CD4-positive, alpha-beta T cell (primary cell): ENCODE measurements at places on chromosomes 3 and 15. TPM values are rescaled to one million over a fixed set of nuclear protein-coding genes. Genes with fewer than 3 reads are reported as not detected.

DNA sequence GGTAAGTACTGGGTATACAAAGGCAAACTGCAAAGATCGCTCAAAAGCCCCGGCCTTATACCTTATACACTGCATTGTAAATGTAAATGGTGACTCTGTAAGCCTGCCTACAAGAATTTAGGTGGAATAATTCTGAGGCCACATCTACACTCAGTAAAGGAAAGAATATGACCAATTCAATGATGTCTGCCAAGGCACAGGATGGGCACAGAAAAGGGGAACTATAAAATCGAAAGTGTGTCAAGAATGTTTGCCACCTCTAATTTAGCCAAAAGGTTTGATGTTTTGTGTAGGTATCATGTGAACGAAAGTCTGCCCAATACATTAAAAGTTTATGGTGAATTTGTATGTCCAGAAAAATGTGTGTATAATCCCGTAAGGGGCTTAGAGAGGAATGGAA is 96.1 kb downstream of the FOXP1 start:
- H3K27ac ChIP-seq, result peak overlapping the region; percentile 78
- H3K4me3 ChIP-seq, result peak overlapping the region; percentile 28
- no peaks in the 10 kb centered on the region for H3K27me3 ChIP-seq
- H3K4me1 ChIP-seq, result peaks cover 72% of the 10 kb centered on the region
- H3K36me3 ChIP-seq, result no peaks in the 10 kb centered on the region
- DNase-seq, result no peak

PRICKLE2 gene
- not detected for total RNA-seq

DNA sequence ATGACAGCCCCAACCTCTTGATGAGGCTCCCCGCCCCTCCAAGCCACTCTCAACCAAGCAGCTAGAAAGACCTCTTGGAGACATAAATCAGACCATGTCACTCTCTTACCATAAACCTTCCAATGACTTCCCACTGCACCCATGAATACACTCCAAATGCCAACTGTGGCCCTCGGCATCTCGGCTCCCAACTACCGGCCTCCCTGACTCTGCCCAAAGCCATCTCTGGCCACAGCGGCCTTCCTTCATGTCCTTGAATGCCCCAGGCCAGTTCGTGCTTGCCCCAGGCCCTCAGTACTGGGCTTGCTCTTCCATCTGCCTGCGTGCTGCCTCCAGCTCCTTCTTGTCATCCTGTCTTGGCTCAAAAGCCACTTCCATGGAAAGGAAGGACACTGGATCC is 32.0 kb downstream of the HCN4 start:
- H3K27me3 ChIP-seq, result peaks cover 2% of the 10 kb centered on the region
- H3K4me3 ChIP-seq, result no peak overlapping the region
- no peak for DNase-seq
- no peak overlapping the region for H3K27ac ChIP-seq

DNA sequence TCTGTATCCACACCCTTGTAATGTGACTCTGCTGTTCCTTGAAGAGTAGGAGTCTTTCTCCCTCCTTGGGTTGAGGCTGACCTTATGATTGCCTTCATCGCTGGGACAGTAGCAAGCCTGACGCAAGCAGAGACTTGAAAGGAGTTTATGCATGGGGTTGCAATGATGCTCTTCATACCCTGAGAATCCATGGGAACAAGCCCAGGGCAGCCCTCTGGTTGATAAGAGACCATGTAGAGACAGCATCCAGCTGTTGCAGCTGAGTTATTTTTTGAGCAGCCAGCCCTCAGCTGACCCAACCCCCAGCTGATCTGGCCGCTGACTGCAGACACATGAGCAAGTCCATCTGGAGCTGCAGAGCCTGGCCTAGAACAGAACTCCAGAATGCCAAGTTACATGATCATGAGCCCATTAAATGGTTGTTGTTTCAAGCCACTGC is 60.6 kb upstream of the ARNT2 start:
- H3K4me3 ChIP-seq, result no peak overlapping the region
- DNase-seq, result no peak
- H3K36me3 ChIP-seq, result no peaks in the 10 kb centered on the region
- no peaks in the 10 kb centered on the region for H3K4me1 ChIP-seq
- peaks cover 9% of the 10 kb centered on the region for H3K27me3 ChIP-seq

DNA sequence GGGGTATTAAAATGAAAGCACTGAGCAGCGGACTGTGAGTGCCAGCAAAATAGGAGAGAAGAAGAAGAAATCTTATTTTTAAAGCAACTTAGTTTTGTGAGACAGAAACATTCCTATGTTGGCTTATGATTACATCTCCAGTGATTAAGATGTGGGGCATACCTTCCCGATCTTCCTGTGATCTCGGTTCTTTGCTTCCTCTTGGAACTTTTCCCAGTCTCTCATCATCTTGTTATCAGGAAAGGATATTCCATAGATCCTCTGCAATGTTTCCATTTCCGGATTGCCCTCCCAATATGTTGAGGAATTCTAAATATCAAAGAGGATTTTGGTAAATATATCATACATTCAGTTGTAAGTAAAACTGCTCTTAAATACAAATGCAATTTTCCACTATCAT is 22.2 kb downstream of the TARS3 start:
- H3K27ac ChIP-seq, result no peak overlapping the region
- no peak overlapping the region for H3K4me3 ChIP-seq
- no peak for DNase-seq

DNA sequence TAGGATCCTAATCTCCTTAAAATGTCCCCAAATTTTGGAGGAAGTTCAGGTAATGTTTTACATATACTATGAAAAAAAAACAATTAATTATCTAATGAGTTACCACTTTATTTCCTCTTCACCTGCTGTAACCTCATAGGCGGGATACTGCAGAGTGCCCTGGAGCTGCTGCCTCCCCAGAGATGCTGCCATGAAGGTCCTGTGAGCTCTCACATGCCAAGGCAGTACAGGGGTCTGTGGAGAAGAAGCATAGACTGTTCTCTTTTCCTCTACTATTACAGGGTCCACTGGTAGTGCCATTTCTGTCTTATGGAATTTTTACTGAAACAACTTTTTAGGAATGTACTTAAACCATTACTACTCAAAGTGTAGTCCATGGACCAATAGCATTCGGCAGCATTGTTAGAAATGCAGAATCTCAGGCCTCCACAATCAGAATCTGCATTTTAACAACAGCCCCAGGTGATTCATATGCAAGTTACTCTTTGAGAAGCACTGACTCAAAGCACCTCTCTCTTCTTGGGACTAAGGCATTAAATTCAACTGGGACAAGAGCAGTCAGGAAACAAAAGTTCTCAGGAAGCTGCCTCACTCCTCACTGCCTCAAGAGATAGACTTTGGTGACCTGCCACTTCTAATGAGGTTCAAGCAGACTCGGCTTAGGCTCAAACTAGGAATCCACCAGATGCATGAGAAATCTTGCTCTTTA is 30.3 kb upstream of the CPOX start:
- H3K36me3 ChIP-seq, result no peaks in the 10 kb centered on the region
- no peak overlapping the region for H3K4me3 ChIP-seq
- H3K27ac ChIP-seq, result no peak overlapping the region
- H3K4me1 ChIP-seq, result no peaks in the 10 kb centered on the region
- no peaks in the 10 kb centered on the region for H3K27me3 ChIP-seq
- no peak for DNase-seq

DNA sequence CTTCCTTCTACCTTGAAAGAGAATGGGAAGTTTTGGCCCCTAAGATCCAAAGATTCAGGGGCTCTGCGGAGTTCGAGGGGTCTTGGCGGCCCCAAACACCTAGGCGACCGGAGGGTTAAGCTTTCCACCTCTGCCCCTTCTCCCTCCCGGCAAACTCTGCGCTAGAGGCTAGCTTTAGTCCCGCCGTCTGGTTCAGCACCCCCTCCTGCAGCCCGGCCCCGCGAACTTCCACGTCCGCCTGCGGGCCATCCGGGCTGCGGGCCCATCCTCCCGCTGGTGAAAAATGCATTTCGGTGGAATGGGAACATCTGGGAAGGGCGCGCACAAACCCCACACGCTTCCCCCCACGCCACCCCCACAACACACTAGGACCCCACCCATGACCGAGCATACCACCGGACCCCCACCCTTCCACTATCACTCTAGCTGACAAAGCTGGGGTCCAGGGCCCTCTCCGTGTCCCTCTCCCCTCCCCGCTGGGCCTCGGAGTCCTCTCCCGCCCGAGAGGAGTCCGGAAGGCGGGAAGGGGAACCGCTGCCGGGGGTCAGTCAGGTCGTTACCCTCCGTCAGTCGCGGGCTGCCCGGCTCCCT is 1.0 kb downstream of the SHOX2 start:
- no peak for DNase-seq
- no peaks in the 10 kb centered on the region for H3K36me3 ChIP-seq
- peak overlapping the region; percentile 41 for H3K4me3 ChIP-seq
- H3K27ac ChIP-seq, result no peak overlapping the region
- H3K27me3 ChIP-seq, result peaks cover 70% of the 10 kb centered on the region

SNX33 gene
- total RNA-seq, result 0.59 TPM

DNA sequence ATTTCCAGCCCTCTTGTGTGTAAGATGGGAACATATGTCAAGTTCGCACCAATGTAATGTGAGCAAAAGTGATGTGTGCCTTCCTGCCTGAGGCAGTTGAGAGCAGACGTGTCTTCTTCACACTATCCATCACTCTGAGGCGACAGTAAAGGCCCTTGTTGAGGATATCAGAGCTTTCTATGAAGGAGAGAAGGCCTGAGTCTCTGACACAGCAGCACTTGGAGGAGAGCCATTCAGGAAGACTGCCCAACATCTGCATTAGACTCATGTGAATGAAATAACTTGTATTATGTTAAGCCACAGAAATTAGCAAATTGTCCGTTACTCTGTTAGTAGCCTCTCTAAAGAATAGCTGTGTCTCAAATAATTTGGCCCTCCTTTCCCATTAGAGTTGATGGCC is 108.8 kb upstream of the CCDC54 start:
- no peak overlapping the region for H3K4me3 ChIP-seq
- H3K36me3 ChIP-seq, result no peaks in the 10 kb centered on the region
- no peaks in the 10 kb centered on the region for H3K4me1 ChIP-seq
- DNase-seq, result no peak
- no peak overlapping the region for H3K27ac ChIP-seq

COLQ gene
- 3.7 TPM for total RNA-seq

DNA sequence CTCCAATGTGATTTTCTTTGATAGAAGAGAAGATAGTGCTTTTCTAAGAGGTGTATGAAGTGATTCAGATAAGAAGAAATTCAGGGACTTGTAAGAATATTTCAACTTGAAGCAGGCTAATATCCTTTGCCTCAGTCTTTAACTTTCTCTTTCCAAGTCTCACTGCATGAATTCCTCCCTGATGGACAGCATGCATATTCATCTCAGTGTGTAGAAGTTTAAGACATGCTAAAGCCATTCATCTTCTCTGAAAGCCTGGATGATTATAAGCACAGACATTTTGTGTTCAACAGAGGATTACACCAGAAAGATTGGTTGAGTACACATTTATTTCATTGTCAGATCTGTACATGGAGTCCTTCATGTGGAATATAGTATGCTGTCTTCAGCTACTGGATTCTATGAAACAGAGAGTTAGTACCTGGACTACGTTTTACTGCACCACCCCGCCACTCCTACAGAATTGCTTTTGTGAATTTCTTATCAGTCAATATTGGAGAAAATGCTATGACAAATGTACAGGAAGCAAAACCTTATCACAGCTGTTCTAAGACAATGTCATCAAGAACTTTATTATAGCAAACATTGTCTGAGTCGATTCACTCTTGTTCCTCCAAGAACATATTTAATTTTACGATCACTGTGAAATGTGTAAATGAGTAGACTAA is 1346.1 kb downstream of the OTOL1 start:
- H3K4me3 ChIP-seq, result no peak overlapping the region
- no peak overlapping the region for H3K27ac ChIP-seq
- H3K27me3 ChIP-seq, result no peaks in the 10 kb centered on the region
- no peaks in the 10 kb centered on the region for H3K4me1 ChIP-seq
- no peaks in the 10 kb centered on the region for H3K36me3 ChIP-seq

TMEM108 gene
- not detected for total RNA-seq

DNA sequence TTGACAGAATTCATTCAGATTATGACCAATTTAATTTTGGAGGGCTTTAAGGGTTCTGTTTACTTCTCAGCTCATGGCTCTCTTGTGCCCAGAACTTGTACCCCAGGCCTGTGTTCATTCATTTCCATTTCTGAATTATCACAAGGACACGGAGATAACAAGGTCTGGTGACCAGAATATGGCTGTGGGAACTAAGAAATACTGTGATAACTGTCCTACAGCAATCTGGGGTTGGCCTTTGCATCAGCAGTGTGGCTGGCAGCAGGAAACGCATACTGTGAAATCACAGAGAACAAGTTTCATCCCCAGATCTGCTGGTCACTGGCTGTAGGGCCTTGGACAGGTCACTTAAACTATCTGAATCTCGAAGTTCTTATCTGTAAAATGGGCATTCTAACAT is 41.8 kb upstream of the TPM1 start:
- H3K4me3 ChIP-seq, result no peak overlapping the region
- H3K36me3 ChIP-seq, result no peaks in the 10 kb centered on the region
- no peak for DNase-seq
- H3K4me1 ChIP-seq, result no peaks in the 10 kb centered on the region
- H3K27me3 ChIP-seq, result no peaks in the 10 kb centered on the region

B3GNT5 gene
- total RNA-seq, result 0.60 TPM

CDC25A gene
- total RNA-seq, result 0.14 TPM

DNA sequence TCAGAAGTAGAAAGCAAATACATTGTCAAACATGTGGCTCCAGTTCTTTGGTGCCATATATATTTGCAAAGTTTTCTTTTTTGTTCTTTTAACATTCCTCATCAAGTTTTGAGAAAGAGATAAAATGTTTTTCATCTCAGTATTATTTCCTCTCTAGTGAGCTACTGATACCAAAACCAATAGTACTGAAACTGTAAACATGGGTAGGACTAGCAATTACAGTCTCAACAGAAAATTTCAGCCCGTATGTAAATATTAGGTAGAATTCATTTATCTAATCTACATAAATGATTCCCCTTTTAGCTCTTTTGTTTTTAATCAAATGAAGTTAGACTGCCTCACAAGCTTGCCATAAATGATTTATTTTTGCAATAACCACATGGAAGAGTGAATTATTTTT is 21.4 kb downstream of the SECISBP2L start:
- no peaks in the 10 kb centered on the region for H3K27me3 ChIP-seq
- H3K4me1 ChIP-seq, result no peaks in the 10 kb centered on the region
- no peak for DNase-seq
- H3K36me3 ChIP-seq, result peaks cover 42% of the 10 kb centered on the region
- H3K4me3 ChIP-seq, result no peak overlapping the region
- H3K27ac ChIP-seq, result no peak overlapping the region

DNA sequence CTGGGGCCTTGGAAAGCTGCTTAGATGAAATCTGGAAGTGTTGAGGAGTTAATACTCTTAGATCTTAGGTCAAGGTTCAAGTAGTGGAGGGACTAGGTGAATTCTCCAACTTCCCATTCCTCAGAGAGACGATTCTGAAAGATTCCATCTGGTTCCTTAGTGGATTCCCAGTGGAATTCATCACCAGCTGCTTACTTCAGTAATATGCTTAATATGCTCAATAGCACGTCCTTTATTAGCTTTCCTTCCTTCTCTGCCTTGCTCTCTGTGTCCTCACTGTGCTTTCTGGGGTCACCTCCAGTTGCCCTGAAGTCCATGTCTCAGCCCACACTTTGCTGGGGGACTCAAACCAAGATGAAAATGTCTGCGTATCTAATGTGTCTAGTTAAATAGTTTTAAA is 31.0 kb downstream of the CEP63 start:
- peaks cover under 1% of the 10 kb centered on the region for H3K36me3 ChIP-seq
- no peak overlapping the region for H3K27ac ChIP-seq
- DNase-seq, result no peak
- H3K4me3 ChIP-seq, result no peak overlapping the region
